Osteocyte (in vitro differentiated cells): ENCODE measurements at places on chromosomes 7 and 10.

- no peak for DNase-seq
Observed at GRCh38 chr7:32458025-32458424, 32.2 kb downstream of the LSM5 start.

DNA sequence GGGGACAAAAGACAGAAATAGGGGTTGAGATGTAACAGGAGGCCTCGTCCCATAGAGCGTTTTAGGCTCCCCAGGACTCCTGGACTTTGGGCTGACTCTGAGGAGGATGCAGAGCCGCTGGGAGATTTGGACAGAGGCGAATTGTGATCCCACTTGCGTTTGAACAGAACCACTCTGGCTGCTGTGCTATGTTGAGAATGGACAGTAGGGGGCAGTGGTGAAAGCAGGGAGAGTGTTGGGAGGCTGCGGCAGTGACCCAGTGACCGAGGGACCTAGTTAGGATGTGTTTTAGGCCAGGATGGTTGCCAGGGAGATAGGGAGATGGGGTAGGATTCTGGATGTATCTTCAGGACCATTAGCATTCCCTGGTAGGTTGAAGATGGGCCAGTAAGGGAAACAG, 271.6 kb downstream of the CCDC3 start:
- no peak for DNase-seq

GRCh38 chr10:49384268-49384953, 11.5 kb downstream of the DRGX start:
- no peak for DNase-seq

DNA sequence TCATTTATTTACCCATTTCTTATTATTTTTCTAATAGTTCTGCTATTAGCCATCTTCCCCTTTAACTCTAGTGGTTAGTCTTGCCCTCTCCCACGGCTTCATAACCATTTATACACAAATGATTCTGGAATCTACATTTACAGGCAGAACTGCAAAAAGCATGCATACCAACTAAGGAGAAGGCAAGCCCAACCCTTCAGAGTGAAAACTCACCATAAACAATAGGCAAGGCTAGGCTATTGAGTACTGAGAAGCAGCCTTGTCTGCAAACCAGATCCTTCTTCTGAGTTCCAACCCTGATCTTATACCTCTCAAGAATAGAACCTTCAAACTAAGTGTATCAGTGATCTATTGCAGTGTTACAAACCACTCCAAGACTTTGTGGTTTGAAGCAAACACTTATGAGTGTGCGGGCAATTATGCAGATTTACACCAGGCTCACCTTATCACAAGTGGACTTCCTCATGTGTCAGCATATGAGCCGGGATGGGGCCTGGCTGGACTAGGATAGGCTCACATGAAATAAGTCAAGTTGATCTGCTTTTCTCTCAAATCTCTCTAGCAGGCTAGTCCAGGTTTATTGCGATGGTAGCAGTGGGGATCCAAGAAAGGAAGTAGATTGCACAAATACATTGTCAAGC, 896.9 kb upstream of the PHF14 start:
- no peak for DNase-seq

GRCh38 chr7:159088016-159088865, 56.4 kb downstream of the VIPR2 start:
- peak; percentile 69 for DNase-seq

DNA sequence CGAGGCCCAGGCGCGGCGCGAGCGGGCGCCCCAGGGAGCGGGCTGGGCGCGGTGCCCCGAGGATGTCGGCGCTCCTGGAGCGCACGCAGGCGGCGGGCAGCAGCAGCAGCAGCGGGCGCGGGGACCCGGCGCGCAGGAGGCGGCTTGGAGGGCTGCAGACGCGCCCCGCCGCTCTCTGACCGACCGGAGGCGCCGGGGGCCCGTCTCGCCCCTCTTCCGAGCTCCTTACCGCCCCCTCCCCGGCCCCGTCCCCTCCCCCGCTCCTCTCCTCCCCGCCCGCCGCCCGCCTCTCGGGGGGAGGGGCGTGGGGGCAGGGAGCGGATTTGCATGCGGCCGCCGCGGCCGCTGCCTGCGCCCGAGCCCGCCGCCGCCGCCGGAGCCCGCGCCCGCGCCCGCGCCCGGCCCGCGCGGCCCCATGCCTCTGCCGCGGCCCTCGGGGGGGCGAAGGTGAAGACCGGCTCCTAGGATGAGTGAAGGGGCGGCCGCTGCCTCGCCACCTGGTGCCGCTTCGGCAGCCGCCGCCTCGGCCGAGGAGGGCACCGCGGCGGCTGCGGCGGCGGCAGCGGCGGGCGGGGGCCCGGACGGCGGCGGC, at the start of gene NRG3:
Gene NRG3, plus strand, starts transcription at position 320 of the 592 bp plus-strand sequence.
- no peak for DNase-seq

DNA sequence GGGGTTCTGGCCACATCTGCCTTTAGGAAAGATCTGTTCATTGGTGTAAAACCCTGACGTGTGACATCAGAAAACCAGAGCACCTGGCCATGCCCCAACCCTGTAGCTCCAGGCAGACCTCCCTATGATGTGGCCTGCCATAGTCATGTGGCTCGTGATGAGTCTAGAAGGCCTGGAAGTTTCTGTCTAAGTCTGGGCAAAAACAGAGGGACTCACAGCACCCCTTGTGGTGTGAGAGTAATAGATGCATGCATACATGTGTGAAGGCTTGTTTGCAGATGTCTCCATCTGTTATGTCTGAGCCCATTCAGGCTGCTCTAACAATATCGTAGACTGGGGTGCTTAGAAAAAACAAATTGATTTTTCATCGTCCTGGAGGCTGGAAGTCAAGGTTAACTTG, 309.3 kb downstream of the PAXIP1 start:
- DNase-seq, result no peak
